Activated CD4-positive, alpha-beta T cell treated with anti-CD3 and anti-CD28 coated beads for 4 hours (primary cell): ENCODE measurements at places on chromosomes 1 and 21.
A peak's percentile ranks its signal among the peaks of the same experiment; 100 is the strongest.

DNA sequence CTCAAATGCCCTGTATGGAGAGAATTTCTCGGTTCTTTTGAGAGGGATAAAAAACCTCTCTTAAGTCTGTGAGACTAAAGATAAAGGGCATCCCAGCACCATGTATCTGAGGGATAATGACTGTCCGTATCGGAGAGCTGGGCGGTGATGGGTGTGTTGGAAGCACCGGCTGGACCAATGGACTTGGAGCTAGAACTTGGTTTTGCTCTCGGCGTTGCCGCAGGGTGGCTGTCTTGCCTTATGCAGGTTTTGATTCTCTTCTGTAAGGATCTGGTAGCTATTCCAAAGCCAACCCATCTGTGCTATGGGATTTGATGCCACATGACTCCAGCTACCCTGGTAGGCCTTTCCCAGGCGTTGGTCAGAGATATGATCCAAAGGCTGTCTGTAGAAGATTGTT lies 348.8 kb downstream of the KIF26B start:
- no peak for DNase-seq

GRCh38 chr1:165116732-165117131 lies 239.8 kb downstream of the LMX1A start:
- DNase-seq: no peak

- DNase-seq: no peak
Observed at GRCh38 chr1:94335950-94336349, 82.2 kb upstream of the ABCD3 start.

- no peak for DNase-seq
Observed at GRCh38 chr1:160149716-160150115, 1.7 kb upstream of the ATP1A4 start.

DNA sequence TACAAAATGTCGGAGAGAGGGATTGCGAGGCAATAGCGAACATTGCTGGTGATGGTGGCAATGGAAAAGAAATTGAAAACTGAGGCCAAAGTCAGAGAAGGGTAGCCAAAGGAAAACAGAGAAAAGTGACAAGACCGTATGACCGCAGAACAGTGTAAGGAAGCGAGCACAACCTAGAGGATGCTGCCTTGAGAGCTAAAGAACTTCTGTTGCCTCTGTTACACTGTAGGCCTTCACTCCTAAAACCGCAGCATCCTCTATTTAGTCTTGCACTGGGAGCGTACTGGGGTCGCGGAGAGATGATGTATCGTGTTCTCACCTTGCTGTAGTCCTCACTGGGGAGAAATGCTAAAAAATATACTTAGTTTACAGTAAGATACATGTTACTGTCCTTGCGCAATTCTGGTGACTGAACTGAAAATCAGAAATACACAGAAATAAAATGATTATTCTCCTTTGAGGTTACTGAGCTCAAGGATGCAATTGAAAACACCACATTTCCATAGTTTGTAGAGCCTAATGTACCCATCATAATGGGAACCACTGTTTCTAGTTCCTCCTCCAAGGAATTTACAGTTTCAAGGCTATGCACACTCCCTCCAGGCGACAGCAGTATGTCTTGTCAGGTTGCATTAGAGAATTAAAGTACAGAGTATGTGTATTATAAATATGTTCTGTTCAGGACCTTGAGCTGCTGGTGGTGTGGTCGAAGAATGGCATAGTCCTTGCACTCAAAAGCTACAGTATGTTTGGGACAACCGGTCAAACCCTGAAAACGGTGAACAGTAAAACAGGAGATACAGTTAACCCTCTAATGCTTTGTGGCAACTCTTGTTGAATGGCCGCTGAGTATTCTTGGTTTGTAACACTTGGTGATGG lies 1.3 kb downstream of the NEK7 start:
- no peak for DNase-seq

DNA sequence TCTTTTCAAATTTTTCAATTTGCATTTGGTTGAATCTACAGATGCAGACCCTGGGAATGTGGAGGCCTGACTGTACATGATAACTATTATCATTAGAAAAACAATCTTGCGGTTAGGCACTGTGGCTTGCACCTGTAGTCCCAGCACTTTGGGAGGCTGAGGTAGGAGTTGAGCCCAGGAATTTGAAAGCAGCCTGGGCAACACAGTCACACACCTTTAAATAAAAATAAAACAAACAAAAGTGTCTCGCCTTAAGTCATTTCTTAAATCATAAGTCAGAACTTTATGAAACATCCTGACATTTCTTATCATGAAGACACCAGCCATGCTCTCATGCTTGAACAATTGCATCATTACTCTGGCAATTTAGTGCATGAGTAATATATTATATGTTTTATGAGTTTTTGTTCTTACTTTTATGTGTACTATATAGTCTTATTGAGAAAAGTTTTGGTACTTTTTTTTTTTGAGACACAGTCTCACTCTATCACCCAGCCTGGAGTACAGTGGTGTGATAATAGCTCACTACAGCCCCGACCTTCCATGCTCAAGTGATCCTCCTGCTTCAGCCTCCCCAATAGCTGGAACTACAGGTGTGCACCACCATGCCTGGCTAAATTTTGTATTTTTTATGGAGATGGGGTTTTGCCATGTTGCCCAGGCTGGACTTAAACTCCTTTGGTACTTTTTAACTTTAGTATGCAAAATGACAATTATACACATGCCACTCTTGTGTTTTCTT lies 7.8 kb downstream of the TBX19 start:
- DNase-seq: no peak

DNA sequence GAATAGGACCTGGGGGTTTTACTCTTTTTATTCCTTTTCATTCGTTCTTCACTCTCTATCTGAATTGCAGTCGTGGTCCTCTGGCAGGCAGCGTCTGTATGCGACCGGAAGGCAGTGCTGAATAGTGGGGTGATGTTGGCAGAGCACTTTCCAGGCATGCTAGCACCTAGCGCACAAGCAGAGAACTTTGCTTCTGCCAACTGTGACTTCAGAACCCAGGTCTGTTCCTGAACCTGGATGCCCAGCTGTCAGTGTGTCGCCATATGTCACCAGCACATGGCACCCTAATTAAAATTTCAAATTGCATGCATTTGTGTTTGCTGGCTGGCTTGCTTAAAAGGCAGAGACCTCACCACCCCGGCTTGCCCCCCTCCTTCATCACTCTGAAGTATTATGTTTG lies 116.2 kb downstream of the NFIA start:
- DNase-seq: no peak

- DNase-seq: no peak
Observed at GRCh38 chr1:43549921-43550597, 19.4 kb downstream of the PTPRF start.

GRCh38 chr1:165925498-165926079 lies 98.2 kb downstream of the UCK2 start:
- DNase-seq: no peak

DNA sequence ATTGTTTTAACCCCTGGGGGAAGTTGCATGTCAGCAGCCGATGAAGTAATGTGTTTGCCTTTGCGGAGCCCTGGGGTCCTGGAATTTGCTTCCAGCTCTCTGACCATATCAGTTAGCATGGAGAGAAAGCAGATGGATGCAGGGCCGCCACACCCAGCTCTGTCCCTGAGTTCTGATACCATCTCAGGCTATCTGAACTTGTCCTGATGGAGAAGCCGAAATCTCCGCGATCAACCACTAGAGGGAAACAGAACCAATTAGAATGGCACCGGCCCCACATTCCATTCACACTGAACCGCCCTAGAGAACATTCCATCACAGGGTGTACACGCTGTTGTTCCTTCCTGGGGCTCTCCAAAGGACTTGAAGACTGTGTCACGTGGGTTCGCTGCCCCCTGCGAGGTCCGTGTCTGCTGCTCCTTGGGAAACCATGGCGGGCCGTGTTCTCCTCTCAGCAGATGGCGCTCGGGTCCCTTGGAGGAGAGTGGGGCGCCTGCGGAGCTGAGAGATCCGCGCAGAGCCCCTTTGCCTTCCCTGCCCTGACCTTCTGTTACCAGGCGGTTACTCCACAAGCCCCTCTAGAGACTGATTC lies 75.4 kb downstream of the ABCA4 start:
- peak; percentile 10 for DNase-seq

- DNase-seq: peak; percentile 22
Observed at GRCh38 chr1:29197590-29197924, 15.9 kb upstream of the SRSF4 start.

- no peak for DNase-seq
Observed at GRCh38 chr1:15100880-15101760, 52.4 kb upstream of the TMEM51 start.

GRCh38 chr1:112878321-112878720 lies 77.7 kb downstream of the SLC16A1 start:
- DNase-seq: no peak

DNA sequence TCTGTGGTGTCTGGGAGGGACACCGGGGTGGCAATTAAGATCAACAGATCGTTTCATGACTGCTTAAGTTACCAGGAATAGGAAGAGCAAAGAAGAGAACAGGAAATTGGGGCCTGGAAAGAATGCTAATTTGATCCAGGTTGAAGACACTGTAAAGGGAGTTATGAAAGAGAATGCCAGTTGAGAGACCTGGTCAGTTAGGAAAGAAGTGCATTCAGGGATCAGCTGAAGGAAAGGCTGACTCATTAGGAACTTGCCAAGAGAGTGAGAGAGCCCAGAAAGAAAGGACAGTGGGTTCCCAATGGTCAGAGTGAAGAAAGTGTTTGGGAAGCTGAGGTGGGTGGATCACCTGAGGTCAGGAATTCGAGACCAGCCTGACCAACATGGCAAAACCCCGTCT lies 119.6 kb downstream of the UBE2U start:
- DNase-seq: no peak

DNA sequence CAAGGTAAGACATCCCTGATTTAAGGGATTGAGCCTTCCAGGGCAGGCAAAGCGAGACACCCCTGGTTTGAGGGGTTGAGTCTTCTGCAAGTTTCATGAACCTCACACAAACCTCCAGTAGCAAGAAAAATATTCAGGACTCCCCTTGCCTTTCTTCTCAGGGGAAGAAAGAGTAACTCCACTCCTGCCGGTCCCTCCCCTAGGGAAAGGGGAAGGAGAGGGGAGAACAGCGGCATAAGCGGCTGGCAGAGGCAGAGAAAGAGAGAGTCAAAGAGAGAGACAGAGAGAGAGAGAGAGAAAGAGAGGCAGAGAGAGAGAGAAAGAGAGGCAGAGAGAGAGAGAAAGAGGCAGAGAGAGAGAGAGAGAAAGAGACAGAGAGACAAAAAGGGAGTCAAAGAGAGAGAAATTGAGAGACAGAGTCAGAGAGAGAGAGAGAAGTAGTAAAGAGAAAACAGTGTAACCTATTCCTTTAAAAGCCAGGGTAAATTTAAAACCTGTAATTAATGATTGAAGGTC lies 29.5 kb upstream of the CBR3 start:
- no peak for DNase-seq

DNA sequence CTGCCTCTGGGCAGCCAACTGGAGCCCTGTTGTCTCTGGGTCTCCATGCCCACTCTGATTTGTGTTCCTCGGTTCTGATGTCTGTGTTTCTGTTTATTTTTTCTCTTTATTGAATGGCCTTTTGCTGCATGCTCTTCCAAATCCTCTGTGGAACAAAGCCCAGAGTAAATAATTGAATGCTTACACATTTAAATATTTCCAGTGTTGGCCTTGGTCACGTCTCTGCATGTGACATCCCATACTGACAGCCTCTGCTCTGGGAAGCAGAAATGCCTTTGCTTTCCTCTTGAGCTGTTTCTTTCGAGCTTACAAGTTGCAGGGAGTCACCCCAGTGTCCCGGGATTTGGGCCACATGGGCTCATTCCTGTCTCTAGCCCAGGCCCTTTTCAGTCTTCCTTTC lies 267.9 kb downstream of the PTPRU start:
- DNase-seq: no peak

GRCh38 chr21:42222386-42222785 lies 3.4 kb downstream of the ABCG1 start:
- DNase-seq: no peak

DNA sequence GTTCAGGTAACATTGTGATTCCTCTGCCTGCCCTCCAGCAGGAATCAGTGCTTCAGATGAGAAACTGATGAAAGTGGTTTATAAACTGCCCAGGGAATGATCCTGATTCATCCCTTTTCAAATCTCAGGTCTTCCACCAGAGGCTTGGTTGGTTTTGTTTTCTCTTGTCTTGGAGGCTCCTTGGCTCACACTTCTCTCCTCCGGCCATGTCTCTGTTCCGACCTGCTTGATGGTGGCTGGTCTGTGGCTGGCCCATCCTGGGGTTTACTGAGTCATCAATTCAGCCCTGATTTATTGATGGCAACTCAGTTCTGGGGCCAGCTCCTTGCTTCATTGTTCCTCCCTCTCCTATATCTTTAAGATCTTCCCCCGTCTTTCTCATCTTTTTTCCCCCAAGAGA lies 56.6 kb upstream of the SLC2A1 start:
- DNase-seq: no peak

DNA sequence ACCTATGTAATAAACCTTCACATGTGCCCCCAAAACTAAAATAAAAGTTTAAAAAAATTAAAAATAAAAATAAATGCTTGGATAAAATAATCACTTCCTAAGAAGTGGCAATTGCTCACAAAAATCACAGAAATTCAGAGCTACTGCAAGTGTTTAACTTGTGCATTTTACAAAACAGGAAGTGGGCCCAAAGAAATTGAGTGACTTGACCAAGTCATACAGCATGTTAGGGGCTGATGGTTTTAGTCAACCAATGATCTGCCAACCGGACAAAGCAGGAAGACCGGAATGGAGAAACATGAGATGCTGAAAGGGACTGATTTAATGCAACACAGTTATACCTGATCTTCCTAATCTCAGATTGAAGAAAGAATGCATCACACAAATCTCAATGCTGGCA lies 96.5 kb downstream of the SMYD2 start:
- DNase-seq: no peak

GRCh38 chr1:197683895-197684553 lies 91.3 kb downstream of the DENND1B start:
- DNase-seq: no peak

GRCh38 chr21:46153247-46154154 lies 1.9 kb downstream of the FTCD start:
- DNase-seq: no peak

- no peak for DNase-seq
Observed at GRCh38 chr1:190119683-190120082, 358.0 kb downstream of the BRINP3 start.

- no peak for DNase-seq
Observed at GRCh38 chr1:35062518-35063196, 16.5 kb upstream of the ZMYM1 start.

DNA sequence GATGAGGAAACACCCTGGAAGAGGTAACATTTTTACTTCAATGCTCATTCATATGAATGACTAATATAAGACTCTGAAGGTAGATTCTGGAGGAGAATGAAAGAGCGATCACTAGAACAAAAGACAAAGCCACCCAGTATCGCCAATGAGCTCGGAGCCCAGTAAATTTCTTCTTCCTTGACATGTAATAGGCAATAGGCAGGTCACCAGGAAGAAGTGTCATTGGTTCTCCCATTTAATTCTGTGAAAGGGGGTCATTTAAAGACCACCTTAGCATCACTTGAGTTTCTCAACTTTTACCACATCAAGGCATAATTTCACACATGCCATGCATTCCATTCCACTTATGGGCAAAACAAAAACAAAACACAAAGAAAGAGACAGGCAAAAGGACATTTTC lies 7.9 kb downstream of the TNFSF18 start:
- DNase-seq: no peak

- no peak for DNase-seq
Observed at GRCh38 chr1:46488343-46489168, 1.1 kb upstream of the DMBX1 start.
